Gastrocnemius medialis (tissue), 4 donors: ENCODE measurements at places on chromosomes 3 and 15. TPM values are rescaled to one million over a fixed set of nuclear protein-coding genes. Genes with fewer than 3 reads are reported as not detected.
A peak's percentile ranks its signal among the peaks of the same experiment; 100 is the strongest.

GRCh38 chr3:196423044-196423781, 9.0 kb downstream of the UBXN7 start:
- DNase-seq = peak; percentile 93

The AHSG gene
- not detected for total RNA-seq

DNA sequence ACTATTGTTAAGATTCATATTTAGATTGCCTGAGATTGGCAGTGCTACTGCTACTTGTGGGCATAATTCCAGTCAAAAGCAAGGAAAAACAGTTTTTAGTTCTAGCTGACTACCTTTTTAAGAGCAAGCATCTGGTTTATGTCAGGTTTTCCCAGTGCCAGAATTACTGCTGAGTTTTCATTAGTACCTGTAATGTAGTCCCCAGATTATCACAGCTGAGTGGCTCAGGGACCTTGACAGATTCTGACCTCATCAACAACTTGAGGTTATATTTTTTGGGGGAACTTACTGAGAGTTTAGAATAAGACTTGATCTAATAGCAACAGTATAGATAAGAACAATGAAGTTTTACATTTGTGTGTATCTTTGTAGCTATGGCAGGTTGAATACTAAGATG, 31.0 kb downstream of the NXPE3 start:
- no peak for DNase-seq

DNA sequence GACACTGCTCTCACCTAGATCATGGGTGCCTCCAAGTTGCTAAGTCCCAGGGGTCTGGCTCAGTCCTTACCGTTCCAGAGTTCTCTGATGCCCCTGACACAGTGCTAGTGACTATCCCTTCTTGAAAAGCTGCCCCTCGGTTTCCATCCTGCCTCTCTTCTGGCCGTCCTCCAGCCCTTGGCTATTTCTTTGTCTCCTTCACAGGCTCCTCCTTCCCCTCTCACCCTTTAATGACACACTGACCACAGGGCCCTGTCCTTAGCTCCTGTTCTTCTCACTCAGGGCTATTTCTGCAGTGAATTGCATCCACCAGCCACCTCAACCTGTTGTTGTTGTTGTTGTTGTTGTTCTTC, 31.1 kb downstream of the SLC28A1 start:
- no peak for DNase-seq

The GOLGA8T gene
- total RNA-seq = not detected

The LRRC15 gene
- total RNA-seq = not detected

The SLC12A1 gene
- not detected for total RNA-seq

DNA sequence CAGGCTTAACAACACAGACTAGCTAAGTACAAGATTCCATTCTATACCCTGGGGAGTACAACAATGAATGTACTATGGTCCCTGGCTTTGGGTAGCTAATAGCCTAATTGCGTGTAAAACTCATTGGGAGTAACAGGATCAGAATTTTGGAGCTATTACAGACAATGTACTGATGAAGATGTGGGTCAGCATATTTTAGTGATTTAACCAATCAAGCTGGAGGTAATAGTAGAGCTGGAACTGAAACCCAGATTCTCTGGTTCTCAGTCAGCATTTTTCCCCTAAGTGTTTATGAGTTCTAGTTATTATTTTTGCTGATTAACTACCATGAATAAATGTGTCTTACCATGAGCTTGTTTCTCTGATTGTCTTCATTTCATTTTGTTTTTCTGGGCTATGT, 578.7 kb downstream of the NLGN1 start:
- no peak for DNase-seq

DNA sequence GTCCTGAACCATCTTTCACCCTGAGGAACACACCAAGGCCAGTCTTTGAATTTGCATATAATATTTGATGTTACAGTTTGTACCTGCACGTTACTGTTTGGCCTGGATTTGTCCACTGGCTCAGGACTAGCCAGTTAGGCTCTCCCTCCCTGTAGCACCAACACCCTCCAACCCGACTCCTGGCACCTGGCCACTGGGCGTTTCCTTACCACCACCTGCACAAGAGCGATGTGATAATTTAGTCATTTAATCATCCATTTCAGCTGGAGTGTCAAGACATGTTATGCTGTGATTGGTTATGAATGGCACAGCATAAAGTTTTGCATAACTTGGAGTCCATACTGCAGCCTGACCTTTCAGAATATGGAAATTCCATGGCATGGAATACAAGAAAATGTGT, 242.4 kb downstream of the KCNMB2 start:
- no peak for DNase-seq

GRCh38 chr15:80906159-80906766, 83.4 kb downstream of the MESD start:
- DNase-seq = peak; percentile 69

DNA sequence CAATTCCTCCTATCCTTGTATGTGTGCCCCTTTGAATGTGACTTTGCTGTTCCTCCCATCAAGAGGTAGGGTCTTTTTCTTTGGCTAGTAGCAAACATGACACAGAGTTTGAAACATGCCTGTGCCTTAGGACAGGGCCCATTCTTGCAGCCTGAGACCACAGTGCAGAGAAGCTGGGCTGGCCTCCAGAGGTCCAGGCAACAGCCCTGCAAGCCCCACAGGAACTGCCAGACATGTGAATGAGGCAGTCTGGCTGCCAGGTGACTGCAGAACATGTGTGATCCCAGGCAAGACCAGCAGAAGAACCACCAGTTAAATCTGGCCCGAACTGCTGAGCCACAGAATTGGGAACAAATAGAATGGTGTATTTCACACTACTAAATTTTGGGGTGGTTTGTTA, 1.2 kb upstream of the HGD start:
- no peak for DNase-seq

GRCh38 chr3:102979191-102979590, 544.4 kb downstream of the ZPLD1 start:
- DNase-seq = no peak

DNA sequence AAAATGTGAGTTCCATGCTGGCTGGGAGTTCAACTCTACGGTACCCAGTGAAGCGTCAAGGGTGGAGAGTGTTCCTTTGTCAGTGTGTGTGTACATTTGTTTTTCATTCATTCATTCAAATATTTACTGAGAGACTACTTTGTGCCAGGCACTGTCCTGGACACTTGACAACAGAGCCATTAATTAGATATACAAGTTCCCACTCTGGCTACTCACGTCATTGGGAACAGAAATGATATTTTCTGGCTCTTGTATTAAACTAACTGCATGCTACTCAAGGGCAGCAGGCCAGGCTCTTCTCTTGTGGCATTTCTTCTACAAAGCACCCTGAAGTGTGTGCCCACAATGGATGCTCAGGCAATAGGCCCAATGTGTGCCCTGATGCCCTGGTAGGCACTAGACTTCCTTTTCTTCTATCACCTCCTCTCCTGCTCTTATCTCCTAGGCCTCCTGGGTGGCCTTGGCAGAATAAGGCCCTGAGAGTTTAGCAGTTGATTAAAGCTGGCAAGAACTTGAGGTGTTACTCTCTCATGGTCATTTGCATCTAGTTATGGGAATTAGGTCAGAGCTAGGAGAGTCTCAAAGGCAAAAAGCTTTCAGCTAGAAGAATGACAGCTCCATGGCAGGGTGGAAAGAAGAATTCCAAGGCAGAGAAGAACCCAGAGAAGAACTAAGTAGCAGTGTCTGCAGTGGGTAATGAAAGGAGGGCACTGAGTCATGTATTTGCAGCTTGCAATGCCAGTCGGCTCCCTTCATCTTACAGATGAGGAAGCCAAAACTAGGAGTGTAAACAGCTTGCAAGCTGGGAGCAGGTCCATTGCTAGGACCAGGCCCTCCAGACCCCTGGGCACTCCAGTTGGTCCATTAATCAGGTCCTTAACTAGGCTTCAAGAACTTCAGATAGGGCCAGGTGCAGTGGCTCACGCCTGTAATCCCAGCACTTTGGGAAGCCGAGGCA, 14.0 kb upstream of the SMAD3 start:
- no peak for DNase-seq

DNA sequence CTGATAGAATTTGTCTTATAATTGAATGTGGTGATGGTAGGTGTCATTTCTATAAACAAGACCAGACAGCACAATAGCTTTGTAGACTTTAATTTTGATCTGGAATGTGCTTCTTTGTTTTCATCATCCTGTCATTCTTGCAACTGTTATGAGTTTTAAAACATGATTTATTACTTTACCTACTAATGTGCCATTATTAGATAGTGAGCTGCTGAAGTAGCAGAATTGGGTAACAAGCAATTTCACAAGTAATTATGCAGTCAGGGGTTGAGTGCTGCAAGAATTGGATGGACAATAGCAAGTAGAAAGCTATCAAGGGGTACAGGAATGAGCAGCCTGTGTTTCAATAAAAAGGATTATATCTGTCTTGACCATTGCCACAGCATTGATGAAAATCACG, 975.6 kb downstream of the ROBO1 start:
- no peak for DNase-seq

DNA sequence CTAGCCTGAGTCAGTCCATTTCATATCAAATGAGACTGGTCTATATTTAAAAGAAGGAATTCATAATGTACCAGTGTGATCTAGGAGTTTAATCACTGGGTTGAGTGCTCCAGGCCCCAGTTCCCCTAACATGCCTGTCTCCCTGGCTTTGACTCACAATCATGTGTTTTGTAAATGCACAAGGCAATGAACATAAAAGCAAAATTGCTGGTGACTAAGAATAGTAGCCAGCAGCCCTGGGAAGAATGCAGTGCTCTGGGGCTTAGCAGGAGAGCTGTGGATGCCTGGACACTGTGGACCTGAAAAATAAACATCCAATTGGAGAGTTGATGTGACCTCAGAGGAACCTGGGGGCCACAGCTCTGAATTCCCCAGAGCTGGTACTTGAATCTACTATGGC, 50.3 kb downstream of the SYNPR start:
- DNase-seq = no peak

- DNase-seq = no peak
Measured at GRCh38 chr3:72082186-72082715, 297.3 kb upstream of the PROK2 start.

- DNase-seq = no peak
Measured at GRCh38 chr15:101255051-101255395, 3.2 kb upstream of the CHSY1 start.

GRCh38 chr3:49327485-49327884, 12.4 kb downstream of the USP4 start:
- DNase-seq = no peak

DNA sequence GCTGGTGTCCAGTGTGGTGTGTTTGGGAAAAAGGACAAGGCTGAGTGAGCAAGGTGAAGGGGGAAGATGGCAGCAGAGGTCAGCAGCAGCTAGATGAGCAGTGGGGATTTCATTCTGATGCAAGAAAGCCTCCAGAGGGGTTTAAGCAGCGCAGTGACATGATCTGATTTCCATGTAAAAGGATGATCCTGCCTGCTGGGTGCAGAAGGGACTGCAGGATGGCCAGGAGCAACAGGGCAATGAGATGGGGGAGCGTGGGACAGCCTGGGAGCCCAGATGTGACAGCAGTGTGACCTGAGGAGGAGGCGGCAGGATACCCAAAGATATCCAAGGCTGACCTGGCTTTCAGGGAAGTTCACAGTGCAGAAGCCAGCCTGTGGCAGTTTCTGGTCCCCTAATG, 6.1 kb downstream of the WNT7A start:
- no peak for DNase-seq

GRCh38 chr3:40996382-40996781, 202.9 kb upstream of the CTNNB1 start:
- no peak for DNase-seq

GRCh38 chr3:146968204-146968651, 363.1 kb upstream of the PLSCR5 start:
- no peak for DNase-seq
